ENCODE measurements at places on chromosomes 2 and 18. TPM values are rescaled to one million over a fixed set of nuclear protein-coding genes. Genes with fewer than 3 reads are reported as not detected.

COA5 gene
- total RNA-seq: 18.1 TPM

GRCh38 chr18:12307701-12308385 lies at the start of gene TUBB6:
TUBB6 (plus strand) TSS chr18:12308241; CDS start chr18:12308293, 52 bp downstream.
- DNase-seq: peak; percentile 95

- peak; percentile 70 for DNase-seq
Observed at GRCh38 chr18:75407468-75408437, 19.8 kb downstream of the SMIM21 start.

DNA sequence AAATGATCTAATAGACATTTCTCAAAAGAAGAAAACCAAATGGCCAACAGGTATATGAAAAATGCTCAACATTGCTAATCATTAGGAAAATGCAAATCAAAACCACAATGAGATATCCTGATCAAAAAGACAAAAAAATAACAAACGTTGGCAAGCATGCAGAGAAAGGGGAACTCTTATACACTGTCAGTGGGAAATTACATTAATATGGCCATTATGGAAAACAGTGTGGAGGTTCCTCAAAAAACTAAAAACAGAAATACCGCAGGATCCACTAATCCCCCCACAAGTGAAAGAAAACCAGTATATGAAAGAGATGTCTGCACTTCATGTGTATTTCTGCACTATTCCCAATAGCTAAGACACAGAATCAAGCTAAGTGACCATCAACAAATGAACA lies 57.7 kb upstream of the CTIF start:
- DNase-seq: no peak

TMEM200C gene
- 0.06 TPM for total RNA-seq

- DNase-seq: no peak
Observed at GRCh38 chr2:230957756-230958391, 32.8 kb upstream of the GPR55 start.

- no peak for DNase-seq
Observed at GRCh38 chr2:31382452-31383120, 32.0 kb downstream of the XDH start.

PECR gene
- 3.0 TPM for total RNA-seq

DNA sequence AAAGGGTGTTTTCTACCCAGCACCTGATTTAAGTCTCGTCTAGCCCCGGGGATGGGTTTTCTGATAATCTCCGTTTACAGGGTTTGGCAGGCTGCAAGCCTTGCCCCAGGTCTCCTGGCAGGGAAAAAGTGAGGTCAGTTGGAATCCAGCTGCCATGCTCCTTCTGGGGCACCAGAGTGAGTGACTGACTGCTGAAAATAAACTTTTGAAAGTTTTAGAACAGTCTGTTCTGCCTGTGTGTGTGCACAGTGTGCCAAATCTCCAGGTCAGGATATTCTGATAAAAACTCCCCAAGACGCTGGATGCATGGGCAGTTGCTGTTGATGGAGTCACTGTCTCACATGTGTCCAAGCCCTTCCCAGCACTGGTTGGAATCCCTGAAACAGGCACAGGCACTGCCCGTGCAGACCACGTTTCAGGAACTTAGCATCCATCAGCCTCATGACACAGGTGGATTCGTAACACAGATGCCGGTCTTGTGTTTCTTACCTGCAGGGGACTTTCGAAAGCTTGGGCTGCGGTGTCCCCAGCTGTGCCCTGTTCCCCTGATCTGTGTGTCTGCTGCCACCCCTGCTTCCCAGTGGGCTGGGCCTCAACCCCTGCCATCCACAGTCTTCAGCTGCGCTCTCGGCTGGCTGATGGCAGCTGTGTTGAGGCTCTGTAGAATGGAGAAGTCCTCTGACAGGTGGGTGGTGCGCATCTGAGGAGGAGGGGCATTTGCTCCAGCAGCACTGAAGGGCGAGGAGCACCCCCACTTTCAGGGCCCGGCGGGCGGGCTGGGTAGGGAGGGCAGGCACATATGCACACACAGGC lies 65.0 kb downstream of the SH3RF3 start:
- DNase-seq: no peak

DNA sequence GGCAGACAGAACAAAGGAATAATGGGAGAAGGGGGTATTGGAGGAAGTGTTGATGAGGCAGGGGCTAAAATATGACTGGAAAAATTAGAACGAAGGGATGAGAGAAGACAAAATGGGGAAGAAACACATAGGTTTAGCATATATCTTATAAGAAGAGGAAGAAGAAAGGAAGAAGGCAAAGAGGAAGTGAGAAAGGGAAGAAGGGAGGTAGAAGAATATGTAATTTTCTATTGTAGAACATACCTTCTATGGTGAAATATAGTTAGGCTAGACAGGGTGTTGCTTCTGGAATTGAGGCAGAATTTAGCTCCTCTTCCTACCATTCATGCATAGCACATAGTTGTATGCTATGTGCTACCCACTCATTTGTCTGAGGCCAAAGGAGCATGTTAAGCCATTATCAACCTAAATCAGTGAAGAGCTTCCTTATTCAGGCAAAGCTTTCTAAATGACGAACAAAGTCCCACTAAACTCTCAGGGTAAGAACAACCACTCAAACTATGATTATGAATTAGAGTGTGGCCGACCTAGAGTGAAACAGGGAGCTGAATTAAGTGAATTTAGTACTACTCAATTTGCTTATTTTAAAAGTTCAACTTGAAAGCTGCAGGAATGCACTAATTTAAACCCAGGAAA lies 180.9 kb upstream of the GALNT5 start:
- no peak for DNase-seq

RAD51AP2 gene
- not detected for total RNA-seq

DNA sequence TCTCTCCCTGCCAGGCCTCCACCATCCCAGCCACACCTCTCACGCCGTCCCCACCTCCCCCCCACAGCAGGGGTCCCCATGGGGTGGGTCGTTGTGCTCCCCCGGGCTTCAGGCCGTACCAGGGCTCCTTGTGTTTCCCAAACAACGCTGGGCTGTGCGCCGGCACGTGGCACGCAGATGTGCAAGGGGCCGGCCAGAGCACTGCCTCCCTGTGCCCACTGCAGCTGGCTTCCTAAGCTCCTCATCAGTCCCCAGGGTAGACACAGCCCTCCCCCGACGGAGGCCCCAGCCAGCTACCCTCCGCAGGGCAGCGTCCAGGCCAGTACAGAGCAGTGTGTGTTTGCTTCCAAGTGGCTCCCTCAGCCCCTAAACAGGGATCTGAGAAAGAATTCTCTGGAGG lies 34.0 kb downstream of the BIN1 start:
- no peak for DNase-seq

DNAH6 gene
- total RNA-seq: 0.78 TPM

GRCh38 chr2:112031473-112032223 lies 23.4 kb upstream of the TMEM87B start:
- peak; percentile 58 for DNase-seq

FSHR gene
- not detected for total RNA-seq

PRPF40A gene
- total RNA-seq: 59.4 TPM

DNA sequence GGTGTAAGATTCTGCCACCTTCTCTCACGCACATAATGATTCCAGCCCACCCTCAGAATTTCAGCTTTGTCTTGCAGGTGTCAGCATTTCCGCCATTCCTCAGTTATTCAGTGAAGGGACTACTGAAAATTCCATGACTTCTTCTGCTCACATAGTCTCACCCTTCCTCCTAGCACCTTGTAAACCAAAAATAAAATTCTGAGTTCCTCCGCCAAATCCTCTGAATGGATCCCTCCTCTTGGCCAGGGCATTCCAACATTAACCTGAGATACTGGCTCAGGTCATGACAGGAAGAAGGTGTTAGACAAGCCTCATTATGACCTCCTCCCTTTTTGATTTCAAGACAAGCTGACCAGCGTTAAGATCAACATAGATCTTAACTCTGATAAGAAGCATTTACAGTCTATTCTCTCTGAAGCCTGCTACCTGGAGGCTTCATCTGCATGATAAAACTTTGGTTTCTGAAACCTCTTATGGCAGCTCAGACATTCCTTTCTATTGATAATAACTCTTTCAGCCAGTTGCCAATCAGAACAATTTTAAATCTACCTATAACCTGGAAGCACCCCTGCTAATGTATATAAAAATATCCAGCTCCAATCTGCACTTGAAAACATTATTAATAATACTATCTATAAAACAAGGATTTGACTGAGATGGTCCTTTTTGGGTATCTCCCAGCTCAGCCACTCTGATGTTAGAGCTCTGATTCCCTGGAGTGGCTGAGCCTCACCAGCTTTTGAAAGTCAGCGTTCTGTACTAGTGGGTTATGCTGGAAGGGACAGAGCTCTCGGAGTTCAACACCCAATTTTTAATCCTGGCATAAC lies 136.4 kb upstream of the APCDD1 start:
- no peak for DNase-seq

DNA sequence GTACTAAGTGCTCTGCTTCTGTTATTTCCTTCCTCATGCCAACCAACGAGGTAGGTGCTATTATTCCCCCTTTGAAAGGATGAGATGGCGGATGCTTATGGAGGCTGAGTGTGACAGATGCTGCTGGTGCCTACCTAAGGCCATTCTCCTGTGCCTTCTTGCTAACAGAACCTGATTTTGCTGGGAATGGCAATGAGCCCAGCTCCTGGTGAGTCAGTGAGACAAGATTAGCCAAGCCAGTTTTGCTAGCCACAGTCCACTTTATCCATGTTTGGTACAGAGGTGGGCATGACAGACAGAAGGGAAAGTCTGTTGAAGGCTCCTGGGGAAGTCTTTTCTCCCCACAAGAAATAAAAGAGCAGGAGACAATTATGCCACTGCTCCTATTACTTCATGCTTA lies 43.7 kb upstream of the TMEM163 start:
- DNase-seq: no peak

DNA sequence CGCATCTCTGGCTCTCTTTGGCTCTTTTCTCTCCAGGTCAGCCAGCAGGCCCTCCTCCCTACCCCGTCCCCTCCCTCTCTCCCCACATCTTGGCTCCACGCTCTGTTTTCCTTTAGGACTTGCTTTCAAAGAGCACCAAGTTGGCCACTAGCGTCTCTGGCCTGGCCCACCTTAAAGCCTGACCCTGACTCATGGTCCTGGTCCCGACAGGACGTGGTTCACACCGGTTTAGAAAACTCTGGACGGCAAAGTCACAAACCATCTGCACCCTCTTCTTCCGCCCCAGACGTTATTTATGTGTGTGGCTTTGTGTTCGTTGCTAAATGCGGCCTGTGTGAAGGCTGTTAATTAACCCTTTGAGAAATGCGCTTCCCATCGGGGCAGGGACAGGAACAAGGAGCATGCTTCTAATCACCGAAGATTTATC lies 169.0 kb upstream of the HAAO start:
- peak; percentile 76 for DNase-seq

TRIM43 gene
- not detected for total RNA-seq

TEKT4 gene
- total RNA-seq: not detected

- DNase-seq: no peak
Observed at GRCh38 chr18:72555101-72555500, 11.0 kb upstream of the CBLN2 start.

- no peak for DNase-seq
Observed at GRCh38 chr2:44730593-44730992, 210.9 kb upstream of the SIX3 start.

DNA sequence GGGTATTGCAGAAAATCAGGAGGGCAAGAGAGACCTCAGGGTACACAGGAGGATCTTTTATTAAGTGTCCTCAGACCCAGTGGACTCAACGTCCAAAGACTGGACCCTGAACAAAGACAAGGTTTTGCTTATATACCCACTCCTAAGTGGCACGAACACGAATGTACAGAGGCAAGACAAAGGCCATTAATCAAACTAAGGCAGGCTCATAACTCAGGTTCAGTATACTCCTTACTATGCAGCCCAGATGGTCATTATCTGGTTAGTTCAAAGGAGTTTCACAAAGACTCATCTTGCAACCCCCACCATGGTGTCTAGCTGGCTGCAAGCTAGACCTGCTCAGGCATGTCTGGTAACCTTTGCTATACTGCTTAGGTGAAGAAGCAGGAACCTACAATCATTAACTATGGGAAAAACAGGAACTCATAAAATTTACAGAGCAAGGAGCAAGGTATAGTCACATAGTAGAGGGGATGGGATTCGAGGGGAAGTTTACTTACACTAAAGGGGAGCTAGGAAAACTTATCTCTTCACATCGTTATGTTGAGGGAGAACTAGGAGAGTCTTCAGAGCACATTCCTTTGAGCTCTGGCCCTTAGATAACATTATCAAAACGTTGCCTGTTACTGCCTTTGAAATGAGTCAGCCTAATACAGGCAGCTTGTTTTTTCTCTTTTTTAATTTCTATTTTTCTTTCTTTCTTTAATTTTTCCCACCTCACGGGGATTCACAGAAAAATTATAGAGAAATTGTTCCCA lies 33.9 kb downstream of the SLC4A3 start:
- no peak for DNase-seq

IL1RL2 gene
- total RNA-seq: 1.8 TPM

GRCh38 chr2:241804326-241805229 lies 4.4 kb upstream of the NEU4 start:
- DNase-seq: peak; percentile 43

INHBB gene
- total RNA-seq: 21.9 TPM

FAM168B gene
- 80.3 TPM for total RNA-seq

- peak; percentile 88 for DNase-seq
Observed at GRCh38 chr2:231640641-231641111, 48.0 kb downstream of the TEX44 start.

CRACDL gene
- 6.0 TPM for total RNA-seq

DNA sequence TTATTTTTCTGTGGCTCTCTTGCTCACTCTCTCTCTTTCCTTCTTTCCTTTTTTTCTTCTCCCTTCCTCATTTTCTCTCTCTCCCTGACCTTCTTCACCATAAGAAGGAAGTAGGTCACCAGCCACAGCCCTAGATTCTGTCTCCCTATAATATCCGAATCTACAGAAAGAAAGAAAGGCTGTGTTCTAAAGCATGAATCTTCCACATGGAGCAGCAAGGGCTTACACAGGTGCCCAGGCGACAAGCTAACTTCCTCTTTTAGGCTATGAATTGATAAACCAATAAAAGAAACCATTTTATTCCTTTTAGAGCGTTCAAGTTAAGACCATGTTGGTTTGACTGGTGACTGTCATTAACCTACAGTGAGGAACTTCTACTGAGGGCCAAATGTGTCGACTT lies 49.3 kb downstream of the CACNB4 start:
- DNase-seq: no peak

KCNK3 gene
- total RNA-seq: 8.7 TPM

ATP6V1C2 gene
- 0.49 TPM for total RNA-seq

CHRNG gene
- not detected for total RNA-seq

DNA sequence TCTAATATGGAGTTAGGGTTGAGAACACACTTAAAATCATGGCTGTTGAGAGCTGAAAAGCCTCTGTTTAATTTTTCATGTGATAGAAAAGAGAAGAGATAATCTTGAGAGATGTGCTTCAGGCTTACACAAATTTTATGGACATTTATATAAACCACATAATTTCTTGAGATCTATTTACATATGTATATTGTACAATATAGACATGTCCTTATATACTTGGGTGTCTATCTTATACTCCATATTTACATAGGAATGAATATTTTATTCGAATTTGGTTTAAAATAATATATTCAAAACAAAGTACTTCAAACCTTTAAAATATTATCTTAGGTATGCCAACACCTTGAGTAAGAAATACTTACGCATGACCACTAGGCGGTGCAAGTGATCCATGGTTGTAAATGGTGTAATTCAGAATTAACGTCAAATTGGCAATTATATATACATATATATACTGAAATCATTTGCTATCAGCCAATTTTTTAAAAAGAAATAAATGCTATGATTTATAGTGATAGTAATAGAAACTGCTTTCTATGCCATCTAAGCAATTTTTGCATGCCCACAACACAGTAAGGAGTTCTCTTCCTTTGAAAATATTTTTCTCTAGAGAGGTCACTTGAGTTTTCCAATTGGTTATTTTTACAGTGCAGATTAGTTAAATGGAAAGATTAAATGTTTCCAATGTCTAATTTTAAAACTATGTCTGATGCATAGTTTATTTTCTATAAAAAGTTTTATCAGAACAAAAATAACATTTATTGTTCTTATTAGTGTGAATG lies 37.6 kb upstream of the SPAG16 start:
- peak; percentile 40 for DNase-seq
